Stimulated activated CD8-positive, alpha-beta memory T cell treated with anti-CD3 and anti-CD28 coated beads, Interleukin-15, amount 100 ng/mL, for 4 hours (primary cell): ENCODE measurements at places on chromosomes 5 and 9.

DNA sequence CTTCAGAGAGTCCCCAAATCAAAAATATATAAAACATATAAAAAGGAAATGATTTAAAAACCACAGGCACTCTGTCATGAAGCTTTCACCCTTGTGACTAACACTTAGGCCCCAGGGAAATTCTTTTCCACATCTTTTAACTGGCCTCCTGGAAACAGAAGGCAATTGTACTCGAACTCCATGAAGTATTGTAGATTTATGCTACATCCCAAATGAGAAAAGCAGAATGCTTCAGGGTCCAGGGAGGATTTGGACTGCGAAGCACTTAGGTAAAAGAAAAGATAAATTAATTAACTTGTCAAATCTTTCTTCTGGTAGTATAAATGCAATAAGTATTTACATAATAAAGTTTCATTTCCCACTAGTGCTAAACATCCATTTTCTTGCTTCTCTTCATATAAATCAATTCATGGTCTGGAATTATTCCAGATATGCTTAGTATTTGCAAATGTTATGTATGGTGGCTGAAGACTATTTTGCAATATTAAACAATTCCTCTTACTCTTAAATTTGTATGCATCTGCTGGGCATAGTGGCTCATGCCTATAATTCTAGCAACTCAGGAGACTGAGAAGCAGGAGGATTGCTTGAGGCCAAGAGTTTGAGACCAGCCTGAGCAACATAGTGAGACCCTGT is 64.9 kb upstream of the ELL2 start:
- no peak for DNase-seq

- DNase-seq, result no peak
Measured at GRCh38 chr5:9557696-9558095, 11.8 kb upstream of the SEMA5A start.

- DNase-seq, result no peak
Measured at GRCh38 chr5:179382486-179382885, 37.2 kb upstream of the ADAMTS2 start.

DNA sequence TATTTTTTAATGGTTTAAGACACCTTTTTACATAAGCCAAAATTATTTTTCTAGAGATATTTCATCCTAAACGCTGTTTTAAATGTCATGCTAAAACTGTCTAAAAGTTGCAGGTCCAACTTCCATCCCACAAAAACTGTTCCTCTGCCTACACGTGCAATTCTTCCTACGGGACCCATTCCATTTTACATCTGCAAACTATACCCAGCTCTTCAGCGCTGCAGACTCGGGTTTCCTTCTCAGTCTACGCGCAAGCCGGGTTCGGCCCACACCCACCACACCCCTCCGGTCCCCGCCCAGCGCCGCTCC is 8.7 kb downstream of the RANBP6 start:
- no peak for DNase-seq

DNA sequence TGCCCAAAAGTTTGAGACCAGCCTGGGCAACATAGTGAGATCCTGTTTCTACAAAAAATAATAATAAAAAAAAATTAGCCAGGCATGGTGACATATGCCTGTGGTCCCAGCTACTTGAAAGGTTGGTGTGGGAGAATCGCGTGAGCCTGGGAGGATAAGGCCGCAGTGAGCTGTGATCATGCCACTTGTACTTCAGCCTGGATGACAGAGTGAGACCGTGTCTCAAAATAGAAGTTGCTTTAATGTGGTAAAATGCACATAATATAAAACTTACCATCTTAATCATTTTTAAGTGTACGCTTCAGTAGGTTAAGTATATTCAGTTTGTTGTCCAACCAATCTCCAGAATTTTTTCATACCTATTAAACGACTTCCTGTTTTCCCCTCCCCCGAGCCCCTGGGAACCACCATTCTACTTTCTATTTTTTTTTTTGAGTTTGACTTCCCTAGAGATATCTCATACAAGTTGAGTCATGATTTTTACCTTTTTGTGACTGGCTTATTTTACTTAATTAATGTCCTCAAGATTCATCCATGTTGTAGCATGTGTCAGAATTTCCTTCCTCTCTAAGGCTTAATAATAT is 120.1 kb upstream of the POC5 start:
- DNase-seq, result no peak

DNA sequence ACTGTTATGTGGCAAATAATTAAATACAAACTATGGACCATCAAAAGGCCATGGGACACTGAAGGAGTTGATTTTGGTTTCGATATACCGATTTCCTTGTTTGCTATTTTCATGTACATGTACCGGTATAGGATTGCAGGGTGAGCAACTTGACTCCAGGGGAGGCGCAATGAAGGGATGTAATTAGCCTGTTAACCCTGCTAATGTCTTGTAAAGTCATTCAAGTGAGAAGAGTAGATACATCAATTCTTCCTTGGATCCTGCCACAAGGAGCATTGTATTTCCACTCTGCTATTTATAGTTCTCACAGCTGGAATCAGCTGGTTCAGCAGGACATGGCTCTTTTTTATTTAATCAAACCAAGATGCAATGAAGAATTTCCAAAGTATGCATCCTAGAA is 102.0 kb downstream of the STK32A start:
- DNase-seq, result no peak

DNA sequence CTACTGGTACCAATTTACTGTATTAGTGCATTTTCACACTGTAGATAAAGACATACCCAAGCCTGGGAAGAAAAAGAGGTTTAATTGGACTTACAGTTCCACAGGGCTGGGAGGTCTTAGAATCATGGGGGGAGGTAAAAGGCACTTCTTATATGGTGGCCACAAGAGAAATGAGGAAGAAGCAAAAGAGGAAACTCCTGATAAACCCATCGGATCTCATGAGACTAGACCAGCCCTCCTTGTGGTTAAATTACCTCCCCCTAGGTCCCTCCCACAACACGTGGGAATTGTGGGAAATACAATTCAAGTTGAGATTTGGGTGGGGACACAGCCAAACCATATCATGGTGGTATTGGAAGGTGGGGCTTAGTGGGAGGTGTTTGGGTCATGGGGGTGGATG is 56.5 kb upstream of the SPDL1 start:
- no peak for DNase-seq

DNA sequence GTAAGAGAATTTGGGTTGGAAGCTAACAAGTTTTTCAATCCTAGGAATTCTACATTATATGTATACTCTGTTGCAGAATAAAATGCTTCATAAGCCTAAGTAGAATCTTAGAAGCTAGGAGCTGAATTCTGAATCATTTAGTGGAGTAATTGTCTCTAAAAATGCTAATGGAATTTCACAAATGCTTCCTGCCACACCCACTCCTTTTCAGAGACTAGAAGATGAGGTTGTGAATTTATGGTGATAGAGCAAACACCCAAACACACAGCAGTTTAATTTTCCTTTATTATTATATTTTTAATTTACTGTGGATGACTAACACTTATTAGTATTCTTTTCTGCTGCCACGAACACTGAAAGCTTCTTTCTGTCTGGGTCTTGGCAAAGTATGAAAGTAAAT is 208.0 kb upstream of the PDE4D start:
- DNase-seq, result no peak

GRCh38 chr5:135162661-135163265 is 128.7 kb upstream of the PITX1 start:
- no peak for DNase-seq

DNA sequence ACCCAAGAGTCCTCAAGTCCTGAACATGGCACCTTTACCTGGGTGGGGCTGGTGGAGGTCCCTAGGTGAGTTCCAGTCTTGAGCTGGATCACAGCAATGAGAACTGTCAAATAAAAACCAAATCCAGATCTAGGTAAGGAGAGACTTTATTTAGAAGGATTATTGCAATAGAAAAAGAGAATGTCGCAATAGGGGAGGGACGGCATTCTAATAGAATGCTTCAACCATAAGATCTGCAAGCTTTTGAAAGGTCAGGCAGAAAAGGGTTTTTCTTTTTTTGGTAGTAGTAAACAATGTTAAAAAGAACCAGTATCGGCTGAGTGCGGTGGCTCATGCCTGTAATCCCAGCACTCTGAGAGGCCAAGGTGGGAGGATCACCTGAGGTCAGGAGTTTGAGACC is 5.2 kb upstream of the GCNT1 start:
- no peak for DNase-seq

DNA sequence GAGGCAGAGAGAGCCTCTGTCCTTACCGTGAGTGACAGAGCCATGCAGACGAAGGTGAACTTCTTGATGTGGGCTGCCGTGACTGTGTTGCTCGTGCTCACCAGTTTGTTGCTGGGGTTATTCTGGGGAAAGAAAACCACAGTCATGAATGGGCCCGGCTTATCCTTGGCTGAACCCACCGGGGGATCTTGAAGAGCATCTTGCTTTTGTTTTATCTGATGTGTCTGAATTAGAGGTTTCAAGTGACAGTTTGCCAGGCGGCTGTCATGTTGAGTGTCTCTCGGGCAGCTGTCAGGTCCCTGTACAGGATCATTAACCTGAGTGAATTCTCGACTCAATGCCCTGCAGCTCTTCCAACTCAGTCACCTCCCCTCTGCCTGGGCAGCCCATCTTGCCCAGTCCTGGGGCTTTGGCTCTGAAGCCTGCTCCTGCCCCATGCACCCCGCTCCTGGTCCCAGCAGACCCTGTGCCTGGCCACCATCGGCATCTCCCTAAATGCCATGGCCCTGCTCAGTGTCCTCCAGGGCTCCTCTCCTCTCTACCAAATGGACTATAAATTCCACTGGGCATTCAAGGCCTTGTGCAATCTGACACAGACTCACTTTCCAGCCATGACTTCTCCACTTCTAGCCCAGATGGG is 77.4 kb downstream of the OTULIN start:
- no peak for DNase-seq
